ENCODE measurements at places on chromosomes 2 and 18.

GRCh38 chr18:69987870-69988269 lies 40.2 kb upstream of the CD226 start:
- DNase-seq = no peak

DNA sequence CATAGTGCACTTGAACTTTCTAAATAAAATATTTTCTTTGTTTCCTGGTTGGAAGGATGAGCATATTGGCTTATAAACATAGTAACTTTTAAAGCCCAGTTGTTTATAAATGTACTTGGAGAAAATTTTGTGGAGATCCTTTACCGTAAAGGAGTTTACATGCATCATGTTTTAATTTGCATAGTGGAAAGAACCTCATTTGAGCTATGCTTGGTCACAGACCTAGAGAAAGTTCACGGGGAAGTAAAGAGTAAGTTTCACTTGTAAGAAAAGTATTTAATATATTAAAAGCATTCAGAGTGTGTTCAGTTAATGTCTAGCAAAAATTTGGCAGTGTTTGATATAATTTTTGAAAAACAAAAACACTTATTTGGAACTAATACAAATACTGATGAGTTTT lies 45.3 kb downstream of the PIKFYVE start:
- DNase-seq = no peak

DNA sequence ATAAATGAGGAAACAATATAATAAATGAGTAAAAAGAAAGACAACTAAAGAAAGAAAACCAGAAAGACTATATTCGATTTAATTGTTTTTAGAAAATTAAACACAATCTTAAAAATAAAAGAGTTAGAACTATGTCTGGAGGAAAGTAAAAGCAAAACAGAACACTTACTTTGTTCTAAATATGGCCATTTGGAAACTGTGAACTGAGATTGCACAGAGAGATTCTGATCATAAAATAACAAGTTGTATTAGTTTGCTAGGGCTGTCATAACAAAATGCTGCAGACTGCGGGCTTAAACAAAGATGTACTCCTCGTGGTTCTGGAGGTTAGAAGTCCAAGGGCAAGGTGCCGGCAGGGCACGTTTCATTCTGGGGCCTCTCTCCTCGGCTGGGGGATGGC lies 128.1 kb upstream of the AQP4 start:
- no peak for DNase-seq

DNA sequence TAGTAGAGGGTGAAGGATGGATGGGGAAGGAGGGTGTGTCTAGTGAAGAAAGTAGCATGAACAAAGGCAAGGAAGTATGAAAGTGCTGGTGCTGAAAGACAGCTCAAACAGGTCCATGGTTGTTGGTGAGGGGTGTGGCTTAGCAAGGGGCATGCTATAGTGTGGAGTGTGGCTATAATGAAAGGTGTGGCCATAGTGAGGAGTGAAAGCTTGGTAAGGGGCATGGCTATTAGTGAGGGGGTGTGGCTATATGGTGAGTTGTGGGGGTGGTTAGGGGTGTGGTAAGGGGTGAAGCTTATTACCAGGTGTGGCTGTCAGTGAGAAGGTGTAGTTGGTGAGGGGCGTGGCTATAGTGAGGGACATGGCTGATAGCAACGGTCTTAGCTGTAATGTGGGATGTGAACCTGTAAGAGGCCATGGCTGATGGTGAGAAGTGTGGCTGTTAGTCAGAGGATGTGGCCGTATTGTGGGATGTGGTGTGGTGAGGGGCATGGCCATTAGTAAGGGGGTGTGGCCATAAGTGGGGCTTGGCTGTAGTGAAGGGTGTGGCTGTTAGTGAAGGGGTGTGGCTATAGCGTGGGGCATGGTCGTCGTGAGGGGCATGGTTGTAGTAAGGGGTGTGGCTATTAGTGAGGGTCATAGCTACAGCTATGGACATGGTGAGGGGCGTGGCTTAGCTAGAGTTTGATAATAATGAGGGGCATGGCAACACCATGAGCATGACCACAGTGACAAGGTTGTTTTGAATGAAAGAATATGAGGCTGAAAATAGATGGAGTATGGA lies 549.6 kb downstream of the FBXO15 start:
- peak; percentile 6 for DNase-seq

GRCh38 chr2:15588329-15588919 lies 3.2 kb upstream of the DDX1 start:
- DNase-seq = peak; percentile 72

DNA sequence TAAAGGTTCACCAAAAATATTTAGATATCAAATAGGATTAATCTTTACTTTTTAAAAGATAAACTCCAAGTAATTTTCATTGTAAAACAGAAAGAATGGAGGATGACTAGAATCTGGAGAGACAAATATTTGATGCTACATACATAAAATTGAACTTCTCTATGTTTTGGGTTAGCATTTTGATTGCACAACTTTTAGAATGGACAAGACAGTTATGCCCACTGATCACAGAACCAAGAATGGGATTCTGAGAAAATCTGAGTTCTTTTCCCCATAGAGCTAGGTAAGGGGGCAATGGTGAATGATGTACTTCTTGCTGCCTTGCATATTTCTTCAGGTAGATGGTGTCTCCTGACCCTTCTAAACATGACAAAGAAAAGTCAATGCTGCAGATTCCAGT lies 191.2 kb upstream of the ZEB2 start:
- no peak for DNase-seq

- peak; percentile 36 for DNase-seq
Measured at GRCh38 chr2:30225131-30225762, 6.1 kb upstream of the LBH start.

- no peak for DNase-seq
Measured at GRCh38 chr18:23226391-23226790, 91.1 kb downstream of the CABLES1 start.
